ENCODE measurements at places on chromosomes 1 and 21.

DNA sequence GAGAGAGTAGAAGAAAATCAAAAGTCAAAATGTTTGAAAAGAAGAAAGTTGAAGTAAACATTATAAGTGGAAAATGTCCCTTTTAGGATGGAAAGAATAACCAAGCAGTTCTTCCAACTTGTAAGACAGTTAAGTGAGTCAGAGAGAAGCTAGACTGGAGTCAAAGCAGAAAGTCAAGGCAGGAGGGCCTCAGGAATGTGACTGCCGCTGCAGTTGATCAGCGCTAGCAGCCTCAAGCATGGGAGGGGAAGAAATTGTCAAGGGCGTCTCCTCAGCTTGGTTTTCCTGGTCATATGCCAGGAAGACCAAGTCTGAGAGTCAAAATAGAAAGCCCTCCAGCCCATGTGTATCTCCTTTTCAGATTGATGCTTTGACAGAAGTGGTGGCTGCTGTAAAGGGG is 23.2 kb downstream of the HAO2 start:
- DNase-seq, result no peak

DNA sequence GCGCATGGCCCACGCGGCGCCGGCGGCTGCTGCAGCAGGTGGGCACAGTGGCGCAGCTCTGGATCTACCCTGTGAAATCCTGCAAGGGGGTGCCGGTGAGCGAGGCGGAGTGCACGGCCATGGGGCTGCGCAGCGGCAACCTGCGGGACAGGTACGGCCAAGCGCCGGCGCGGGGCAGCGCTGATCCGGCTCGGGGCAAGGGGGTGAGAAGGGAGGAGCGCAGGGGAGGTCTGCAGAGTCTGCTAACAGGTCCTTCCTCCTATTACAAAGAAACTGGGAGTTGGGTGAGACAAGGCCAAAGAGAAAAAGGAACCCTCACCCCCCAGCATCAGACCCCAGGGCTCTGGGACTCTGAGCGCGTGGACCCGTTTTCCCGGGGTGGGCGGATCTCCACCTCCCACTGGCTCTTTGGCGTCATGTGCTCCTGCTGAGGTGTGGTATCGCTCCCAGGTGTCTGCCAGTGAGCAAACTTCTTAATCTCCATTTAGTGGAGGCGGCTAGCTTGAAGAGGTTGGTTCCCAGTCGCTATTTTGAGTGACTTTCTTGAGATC is 431 bp downstream of the MTARC1 start:
- peak; percentile 28 for DNase-seq

DNA sequence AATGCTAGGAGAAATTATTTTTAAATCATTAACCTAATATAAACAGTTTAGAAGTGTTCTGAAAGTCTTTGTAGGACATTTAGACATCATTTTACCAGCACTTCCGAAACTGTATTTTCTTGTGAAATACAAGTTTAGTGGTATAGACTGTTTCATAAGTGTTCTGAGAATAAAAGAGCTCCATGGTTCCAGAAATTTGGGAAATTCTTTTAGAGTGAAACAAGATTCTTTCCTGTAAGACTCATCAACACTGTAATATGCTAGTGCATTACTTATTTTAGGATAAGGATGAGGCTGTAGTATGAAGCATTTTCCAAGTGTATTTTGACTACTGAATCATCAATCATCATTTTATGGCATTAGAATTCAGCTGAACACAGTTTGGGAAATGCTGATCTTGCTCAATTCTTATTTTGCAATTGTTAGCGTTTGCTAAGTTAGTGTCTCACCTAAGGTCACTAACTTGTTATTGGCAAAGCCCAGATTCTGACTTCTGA is 73.4 kb downstream of the CEP350 start:
- DNase-seq, result no peak

DNA sequence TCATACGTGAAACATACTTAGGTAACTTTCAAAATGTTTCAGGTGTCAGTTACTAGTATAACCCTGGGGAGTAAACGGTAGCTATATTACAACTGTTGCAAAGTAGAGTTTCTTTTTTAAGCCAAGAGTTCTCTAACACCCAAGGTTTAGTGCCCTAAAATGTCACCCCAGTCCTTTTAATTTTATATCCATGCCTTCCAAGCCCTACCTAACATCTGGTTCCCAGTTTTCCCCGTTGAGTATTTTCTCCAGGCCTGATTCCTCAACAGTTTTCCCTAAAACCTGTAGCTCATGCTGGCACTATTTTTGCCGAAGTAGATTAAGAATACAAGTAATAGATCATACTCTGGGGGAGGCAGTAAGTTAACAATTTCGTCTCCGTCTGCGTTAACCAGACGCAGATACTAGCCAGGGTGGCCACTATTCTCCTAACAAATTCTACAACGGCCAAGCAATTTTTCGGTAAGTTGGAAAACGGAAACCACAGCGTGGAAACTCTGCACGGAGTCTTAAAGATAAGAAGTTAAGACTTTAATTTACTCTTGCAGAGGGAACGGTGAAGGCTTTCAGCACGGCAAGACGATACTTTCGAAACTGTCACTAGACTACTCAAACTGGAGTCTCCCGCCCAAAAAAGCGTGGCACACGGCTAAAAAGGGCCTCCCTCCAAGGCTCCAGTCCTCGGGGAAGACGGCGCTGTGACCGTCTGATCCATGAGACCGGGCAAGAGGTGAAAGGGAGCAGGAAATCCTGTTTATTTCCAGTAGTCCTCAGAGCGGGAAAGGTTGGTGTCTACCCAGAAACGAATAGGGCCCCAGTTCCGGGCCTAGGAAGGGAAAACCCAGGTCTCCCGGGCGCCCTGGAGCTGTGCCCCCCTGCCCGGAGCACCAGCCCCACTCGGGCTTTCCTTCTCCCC is 945 bp downstream of the SRSF4 start:
- DNase-seq, result peak; percentile 29

GRCh38 chr1:184646824-184647223 is 107.8 kb downstream of the EDEM3 start:
- DNase-seq, result no peak

- DNase-seq, result peak; percentile 74
Observed at GRCh38 chr1:202164271-202165037, 4.1 kb upstream of the PTPN7 start.
